Activated naive CD8-positive, alpha-beta T cell treated with anti-CD3 and anti-CD28 coated beads, Interleukin-2, amount 10 ng/mL, durations not matched to agents 7 days and 5 days (primary cell): ENCODE measurements at places on chromosomes 4 and X. TPM values are rescaled to one million over a fixed set of nuclear protein-coding genes. Genes with fewer than 3 reads are reported as not detected.

GRCh38 chr4:48033825-48034413 is 17.3 kb downstream of the NIPAL1 start:
- DNase-seq: peak; percentile 38

Gene PUDP
- total RNA-seq: 14.6 TPM

Gene CXXC4
- total RNA-seq: 0.06 TPM

DNA sequence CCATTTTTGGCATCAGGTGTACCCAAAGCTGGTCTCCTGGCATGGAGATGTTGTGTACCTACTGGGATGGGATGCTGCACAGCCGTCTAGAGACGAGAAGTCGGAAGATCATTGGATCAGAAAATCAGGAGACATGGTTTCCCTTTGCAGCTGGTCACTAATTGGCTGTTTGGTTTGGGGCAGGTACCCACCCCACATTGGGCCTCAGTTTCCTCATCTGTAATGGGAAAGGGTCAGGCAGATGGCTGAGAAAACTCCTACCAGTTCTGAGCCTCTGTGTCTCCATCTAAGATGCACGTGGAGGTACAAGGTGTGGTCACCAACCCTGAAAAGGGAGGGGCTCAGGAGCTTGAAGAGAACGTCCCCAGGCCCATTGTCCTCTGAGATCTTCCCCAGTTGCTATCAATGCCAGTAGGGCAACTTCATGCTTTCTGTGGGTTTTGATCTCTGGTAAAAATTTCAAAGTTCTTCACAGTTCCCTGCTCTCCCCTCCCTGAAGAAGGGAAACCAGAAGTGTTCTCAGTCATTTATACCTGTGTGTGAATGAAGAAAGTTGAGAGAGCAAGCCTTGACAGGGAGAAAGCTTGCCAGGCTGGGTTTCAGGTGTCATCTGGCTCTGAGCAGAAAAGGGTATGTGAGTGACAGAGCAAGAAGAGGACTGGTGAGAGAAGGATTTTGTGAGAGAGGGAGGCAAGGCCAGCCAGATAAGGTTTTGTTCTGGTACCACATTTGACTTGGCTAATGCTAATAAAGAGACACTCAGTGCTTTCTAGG is 15.1 kb downstream of the TSC22D3 start:
- DNase-seq: no peak

Gene SPARCL1
- not detected for total RNA-seq

DNA sequence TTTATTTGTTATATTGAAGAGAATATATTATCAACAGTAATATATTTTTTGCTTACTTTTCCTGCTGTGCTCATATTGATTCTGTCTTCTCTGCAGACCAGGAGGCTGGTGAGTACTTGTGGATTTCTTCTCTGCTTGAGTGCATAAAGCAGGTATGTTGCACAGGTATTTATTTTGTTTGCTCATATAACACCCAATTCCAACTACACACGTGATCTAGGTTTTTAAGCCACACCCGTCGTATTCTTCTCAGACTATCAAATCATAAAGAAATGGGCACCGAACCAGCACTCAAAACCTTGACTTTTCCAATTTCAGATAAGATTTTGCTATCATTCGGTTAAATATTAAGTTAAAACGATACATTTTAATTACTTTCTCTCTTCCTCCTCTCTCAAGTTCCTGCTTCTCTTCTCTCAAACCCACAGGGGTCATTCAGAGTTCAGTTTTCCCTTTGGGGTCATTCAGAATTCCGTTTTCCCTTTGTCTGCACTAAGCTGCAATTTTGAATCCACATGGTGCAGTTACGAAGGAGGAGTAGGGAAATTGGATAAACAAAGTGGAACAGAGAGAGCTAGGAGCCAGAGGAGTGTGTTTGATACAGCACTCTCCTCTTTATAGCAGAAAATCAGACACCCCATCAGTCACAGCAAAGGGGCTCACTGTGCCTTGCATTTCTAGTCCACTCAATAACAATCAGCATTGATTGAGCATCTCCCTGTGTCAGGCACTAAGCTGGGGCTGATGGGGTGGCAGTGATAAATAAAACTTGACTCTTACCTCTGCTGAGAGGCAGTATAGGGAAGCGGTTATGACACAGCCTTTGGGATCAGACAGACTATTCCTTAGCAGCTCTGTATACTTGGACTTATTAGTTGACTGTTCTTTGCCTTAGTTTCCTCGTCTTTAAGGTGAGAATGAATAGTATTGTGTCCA is at the start of gene ADH1C:
Gene ADH1C (minus strand): TSS at position 145 of the 936 bp plus-strand sequence. CDS start 71 bp downstream, at position 74.
- DNase-seq: no peak

Gene KIAA1210
- total RNA-seq: not detected
